ENCODE measurements at places on chromosomes 1 and 21.

- DNase-seq = no peak
Measured at GRCh38 chr1:227447531-227447990, 115.8 kb upstream of the ZNF678 start.

DNA sequence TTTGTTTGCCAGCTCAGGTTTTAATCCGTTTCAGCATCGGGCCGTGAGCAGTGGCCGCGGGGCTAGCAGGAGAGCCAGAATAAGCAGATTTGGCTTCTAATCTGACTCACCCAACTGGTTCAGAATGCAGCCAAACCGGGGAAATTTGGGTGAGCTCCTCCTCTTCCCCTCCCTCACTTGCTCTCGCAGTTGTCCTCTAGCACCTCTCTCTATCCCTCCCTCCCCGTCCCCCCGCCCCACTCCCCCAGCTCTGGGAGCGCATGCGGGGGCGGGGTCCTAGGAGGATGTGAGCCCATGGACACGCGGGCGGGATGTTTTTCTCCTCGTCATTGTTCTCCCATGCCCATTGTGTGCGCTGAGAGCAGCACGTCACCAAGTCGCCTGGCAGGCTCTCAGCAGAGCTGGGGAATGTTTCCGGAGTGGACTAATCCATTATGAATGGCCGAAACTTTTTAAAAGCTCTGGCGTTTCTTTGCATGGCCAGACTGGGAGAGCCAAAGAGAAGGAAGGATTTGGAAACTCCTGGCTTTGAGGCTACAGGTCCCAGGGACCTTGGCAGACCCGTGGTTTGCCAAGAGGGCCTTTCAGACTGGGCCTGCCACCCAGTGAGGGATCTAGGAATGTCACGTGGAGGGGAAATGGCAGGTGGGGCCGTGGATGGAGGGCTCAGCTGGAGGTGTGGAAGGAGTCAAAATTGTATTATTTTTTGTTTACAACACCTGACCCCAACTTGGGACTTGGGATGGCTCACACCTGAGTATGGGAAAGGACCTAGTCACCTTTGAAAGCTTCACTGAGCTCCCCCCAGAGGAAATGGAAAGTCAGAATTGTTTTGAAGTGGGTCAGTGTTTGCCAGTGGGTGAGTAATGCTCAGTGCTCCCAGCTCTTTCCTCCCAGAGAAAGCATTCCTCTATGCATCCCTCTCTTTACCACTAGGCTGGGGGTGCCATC lies 39.2 kb downstream of the CDK18 start:
- peak; percentile 83 for DNase-seq

DNA sequence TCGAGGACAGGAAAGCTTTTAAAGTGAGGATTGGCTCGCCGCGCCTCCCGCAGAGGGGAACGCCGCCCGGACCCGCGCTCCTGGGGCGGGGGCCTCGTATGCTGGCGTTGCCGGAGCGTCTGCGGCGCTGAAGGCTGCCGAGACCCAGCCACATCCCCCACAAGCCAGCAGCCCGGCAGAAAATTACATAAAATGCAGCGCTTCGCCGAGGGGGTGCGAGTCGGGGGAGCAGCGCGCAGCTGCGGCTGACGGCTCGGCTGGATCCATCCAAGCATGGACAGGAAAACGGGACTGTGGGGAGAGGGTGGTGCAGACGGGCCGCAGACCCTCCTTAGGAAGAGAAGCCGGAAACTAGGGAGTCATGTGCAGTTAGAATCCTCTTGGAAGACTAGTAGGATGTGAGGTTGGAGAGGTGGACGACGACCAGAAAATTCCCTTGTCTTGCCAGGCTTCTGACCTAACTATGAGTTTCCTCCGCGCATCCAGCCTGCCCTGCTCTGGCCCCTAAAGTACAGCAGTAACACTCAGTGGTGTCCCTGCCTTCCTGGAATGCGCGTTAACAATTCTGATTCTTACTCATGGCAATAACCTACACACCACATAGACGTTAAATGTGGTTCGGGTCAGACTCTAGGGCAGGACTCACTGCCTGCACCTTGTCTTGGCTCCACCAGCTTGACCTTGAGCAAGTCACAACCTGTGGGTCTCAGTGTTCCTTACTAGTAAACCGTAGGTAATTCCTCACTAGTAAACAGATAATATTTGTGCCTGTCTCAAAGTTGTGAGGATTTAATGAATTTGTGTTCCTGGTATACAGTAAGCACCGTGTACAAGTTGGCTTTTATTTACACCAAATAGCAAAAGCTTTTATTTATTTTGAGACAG lies 953 bp upstream of the BRWD1 start:
- DNase-seq = peak; percentile 25

DNA sequence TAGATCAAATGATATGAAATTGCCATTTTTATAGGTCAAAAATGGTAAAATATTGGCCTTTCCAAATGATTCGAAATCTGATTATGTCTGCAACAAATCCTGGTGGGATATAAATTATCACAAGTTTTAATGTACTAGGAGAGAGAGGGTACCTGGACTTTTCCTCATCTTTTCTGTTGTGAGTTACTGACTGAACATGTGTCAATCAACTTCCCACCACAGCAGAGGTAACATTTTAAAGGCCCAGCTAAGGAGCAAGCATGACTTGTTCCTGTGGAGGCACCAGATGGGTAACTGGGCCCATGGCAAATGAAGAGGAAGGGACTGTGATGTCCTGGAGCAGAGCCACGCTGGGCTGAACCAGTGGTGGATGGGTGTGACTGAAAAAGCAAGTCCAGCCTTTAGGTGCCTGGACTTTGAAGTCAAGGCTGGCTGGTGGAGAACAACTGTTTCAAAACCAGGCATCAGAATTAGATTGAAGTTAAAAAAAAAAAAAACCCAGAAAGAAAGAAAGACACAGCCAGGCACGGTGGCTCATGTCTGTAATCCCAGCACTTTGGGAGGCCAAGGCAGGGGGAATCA lies 6.6 kb downstream of the MR1 start:
- no peak for DNase-seq

- DNase-seq = no peak
Measured at GRCh38 chr21:41251961-41252642, 64.5 kb upstream of the FAM3B start.

DNA sequence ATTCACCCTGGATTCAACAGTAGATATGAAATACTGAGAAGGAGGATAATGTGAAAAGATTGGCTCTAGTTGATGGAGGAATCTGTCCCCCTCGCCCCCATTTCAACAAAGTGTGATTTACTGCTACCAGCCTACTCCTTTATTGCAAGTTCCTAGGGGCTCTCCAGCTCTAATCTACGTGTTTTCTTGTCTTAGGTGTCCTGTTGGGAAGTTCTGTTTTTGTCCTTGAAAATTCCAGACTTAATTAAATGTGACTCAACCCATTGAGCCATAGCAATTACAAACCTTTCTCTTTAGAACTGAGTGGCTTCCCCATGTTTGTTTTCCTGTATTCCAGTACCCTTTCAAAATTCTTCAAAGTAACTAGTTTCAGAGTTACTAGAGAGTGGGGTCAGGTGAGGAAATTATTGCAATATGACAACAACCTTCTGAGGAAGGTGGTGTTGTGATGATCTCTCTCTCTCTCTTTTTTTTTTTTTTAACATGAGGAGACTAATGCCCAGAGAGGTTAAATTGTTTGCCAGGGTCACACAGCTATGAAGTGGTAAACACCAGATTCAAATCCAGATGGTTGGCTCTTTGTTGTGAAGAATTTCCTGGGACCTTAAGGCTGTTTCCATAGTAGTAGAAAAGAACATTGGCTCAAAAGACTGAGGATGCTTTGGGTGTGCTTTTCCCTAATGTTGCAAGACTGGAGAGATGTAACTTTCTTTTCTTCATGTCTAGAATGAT lies 3.5 kb downstream of the RGL1 start:
- no peak for DNase-seq

DNA sequence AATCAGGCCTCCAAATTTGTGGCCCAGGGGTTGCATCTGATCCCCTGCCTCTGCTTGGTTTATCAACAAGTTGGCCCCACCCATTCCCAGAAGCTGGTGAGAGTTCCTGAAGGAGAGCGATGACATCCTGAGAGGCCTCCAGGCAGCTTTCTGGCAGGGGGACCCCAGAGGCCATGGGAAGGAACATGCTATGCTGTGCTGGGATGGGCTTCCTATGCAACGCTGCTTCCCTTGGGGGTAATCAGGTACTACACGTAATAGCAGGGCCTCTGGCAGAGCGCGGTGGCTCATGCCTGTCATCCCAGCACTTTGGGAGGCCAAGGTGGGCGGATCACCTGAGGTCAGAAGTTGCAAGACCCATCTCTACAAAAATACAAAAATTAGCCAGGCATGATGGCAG lies 8.4 kb upstream of the MTF1 start:
- no peak for DNase-seq

DNA sequence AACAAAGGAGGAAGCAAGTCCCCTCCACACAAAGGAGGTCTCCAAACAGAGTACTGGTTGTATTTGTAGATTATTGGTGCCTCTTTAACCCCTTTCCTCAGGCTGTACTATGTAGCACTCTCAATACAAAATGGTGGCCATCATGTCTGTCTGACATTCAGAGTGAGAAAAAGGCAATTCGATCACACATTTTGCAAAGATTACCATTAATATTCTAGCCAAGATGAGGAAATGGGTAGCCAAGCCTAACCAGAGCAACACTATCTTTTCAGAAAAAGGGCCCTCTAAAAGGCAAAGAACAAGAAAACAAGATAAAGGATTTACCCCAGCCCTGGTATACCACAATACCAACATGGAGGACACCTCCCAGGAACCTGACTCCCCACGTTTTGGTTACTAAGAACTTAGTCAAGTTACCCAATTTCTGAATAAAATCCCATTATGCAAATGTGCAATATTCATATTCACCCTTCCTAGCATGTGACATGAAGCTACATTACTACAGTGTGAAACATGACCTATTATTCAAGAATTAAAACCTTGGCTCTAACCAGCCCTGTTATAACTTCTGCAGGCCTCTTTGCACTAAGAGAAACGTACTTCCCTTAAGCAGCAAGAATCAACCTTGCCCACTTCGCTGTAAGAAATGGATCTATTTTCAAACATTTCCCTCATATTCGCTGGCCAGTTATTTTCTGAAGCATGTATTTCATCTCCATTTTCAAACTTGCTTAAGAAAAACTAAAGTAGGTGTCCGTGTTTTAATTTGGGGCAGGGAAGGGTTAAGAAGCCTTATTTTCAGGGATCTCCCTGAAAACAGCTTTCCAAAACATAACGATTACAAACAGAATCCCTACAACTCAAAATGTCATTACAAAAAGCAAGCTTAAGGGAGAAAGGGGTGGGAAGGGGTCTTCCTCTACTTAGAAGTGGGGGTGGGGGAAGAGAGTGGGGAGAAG lies 2.1 kb downstream of the KDM5B start:
- DNase-seq = no peak

GRCh38 chr1:208974717-208975116 lies 608.8 kb upstream of the CAMK1G start:
- no peak for DNase-seq

DNA sequence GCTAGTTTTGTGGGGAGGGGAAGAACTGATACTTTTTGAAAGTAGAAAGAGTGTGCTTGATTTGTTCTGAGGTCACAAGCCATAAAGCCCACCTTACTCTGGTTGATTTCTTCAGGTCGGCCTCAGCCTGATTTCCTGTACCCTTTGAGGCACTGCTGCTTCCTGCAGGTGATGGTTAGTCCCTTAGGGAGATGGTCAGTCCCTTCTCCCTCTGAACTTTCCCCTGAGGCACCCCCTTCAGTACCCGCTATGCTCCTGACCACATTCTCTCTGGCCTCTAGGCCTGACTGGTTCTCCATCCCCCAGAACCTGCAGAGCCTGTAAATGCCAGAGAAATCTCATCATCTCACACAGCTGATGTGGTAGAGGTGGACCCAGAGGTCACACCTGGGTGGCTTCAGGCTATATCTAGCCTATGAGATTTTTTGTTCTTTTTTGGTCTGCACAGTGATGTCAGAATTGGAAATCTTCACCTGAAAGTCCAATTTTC lies 15.0 kb upstream of the ID3 start:
- no peak for DNase-seq

DNA sequence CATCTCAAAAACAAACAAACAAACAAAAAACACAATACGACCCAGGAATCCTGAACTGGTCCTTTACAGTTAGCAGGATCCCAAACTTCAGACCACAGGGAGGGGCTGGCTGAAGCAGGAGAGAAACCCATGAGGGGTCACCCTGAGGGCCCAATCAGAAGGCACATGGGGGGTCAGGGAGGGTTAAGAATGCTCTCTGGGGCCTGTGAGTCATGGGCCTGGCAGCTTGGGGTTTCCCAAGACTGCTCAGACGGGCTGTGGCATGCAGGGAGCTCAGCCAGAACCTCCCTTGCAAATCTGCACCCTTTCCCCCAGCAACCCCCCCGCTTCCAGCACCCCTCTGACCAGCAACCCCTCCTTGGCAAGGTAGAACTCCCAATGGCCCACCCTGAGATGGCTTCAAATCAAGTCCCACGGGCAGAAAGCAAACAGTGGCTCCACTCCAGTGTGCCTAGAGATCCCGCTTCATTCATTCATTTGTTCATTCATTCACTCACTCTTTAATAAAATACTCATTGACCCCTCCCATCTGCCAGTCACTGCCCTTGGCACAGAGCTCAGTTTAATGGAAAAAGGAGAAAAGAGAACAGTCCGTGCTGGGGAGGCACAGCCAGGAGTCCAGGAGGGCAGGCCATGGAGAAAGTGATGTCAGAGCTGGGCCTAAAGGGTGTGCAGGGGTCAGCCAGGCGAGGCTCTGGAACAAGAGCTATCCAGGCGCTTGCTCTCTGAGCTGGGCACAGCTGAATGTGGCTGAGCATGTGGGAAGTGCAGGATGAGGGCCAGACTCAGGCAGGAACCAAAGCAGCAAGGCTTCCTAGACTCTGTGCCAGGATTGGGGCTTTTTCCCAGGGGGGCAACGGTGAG lies 8.2 kb downstream of the UQCRHL start:
- peak; percentile 51 for DNase-seq

DNA sequence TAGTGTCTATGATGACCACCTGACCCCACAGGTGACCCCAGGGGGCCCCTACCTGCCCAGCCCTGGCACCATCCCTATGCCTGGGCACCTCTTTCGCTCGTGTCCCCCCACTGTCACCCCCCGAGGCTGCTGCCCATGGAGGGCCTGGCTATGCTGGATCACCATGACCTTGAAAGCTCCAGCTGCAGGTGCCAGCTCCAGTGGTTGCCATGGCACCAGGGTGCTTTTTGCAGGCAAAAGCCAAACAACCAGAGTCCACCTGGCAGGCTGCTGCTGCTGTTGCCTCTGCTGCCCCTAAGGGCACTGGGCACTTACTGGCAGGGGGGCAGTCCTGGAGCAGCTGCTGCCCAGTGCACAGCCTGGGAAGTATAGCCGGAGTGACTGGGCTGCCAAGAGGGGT lies 21.7 kb downstream of the ETNK2 start:
- no peak for DNase-seq

GRCh38 chr1:59803458-59804038 lies 11.2 kb upstream of the HOOK1 start:
- no peak for DNase-seq

- no peak for DNase-seq
Measured at GRCh38 chr1:24321697-24322469, 2.7 kb downstream of the GRHL3 start.
